DMS53 (cell line): ENCODE measurements at places on chromosomes 7 and 10.

GRCh38 chr10:125092564-125093031, 67.8 kb downstream of the CTBP2 start:
- peak; percentile 59 for DNase-seq

DNA sequence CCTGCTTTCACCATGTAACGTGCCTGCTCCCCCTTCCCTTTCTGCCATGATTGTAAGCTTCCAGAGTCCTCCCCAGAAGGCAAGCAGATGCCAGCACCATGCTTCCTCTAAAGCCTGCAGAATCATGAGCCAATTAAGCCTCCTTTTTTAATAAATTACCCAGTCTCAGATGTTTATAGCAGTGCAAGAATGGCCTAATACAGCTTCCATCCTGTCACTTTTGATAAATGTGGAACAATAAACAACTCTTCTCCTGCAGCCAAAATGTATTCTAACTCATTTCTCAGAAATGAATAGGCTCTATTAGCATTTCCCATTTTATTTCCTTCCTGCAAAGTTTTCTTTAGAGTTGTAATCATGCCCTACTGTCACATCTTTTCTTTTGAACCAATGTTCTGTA, 43.4 kb downstream of the C7orf25 start:
- no peak for DNase-seq

- DNase-seq, result peak; percentile 83
Observed at GRCh38 chr7:118153551-118154177, 30.3 kb upstream of the LSM8 start.

GRCh38 chr10:71757399-71757922, 15.9 kb downstream of the VSIR start:
- no peak for DNase-seq

GRCh38 chr7:128940494-128941322, 3.0 kb downstream of the IRF5 start:
- no peak for DNase-seq

DNA sequence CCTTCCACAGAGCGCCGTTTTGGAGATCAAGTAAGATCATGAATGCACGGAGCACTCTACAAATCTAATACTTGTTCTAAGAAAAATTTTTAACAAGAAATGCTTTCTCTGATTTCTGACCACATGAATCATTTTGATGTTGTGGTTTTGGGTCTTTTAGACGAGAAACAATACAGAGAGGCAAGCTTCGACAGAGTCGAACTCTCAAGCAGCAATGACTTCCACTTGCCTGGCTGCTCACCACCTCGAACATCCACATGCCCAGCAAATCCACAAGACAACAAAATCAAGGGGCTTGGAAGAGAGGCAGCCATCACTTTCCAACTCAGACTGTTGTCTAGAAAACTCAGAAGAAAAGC, 69.4 kb upstream of the GSDME start:
- DNase-seq, result no peak

GRCh38 chr7:29296421-29296820, 101.8 kb downstream of the CHN2 start:
- DNase-seq, result no peak

DNA sequence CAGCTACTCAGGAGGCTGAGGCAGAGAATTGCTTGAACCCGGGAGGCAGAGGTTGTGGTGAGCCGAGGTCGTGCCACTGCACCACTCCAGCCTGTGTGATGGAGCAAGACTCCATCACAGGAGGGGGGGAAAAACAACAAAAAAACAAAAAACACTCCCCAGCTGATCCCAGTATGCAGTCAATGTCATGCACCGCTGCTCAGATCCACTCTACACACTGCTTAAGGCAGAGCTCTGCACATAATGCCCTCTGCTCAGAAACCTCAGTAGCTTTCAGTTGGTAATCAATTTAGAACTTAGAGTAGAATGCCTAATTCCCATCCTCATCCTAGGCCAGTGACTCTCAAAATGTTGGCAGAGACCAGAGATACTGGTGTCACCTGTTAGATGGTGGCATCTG, 43.9 kb downstream of the PDSS1 start:
- DNase-seq, result peak; percentile 16

- DNase-seq, result no peak
Observed at GRCh38 chr10:89258881-89259280, 7.3 kb upstream of the LIPA start.

- no peak for DNase-seq
Observed at GRCh38 chr7:146412781-146413180, 296.2 kb downstream of the CNTNAP2 start.

DNA sequence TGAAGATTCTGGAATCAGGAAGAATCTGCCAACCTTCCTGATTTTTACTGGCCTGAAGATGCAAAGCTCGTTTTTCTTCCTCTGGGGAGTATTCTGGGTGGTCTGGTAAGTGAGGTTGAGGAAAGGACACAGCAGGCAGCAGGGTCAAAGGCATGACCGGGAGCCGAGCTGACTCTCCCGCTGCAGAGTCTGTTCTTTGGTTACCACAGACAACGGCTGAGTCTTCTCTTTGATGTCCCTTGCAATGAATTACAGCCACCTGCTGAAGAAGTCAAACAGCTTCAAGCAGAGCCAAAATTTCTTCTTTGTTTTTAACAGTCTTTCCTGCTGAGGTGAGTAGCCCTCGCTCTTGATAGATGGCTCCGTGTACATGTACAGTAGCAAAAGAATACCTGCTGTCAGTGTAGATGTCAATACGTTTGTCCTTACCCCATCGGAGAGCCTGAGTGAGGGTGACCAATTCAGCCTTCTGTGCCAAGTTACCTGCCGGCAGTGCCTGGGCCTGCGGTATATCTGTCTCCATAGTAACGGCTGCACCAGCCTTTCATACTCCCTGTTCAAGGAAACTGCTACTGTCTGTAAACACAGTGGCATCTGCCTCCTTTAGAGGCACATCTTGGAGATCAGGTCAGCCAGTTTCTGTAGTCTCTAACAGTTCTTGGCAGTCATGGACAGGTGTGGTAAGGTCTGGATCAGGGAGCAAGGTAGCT, 76.4 kb downstream of the PRR15 start:
- peak; percentile 77 for DNase-seq

GRCh38 chr7:141366091-141366621, 185.1 kb upstream of the AGK start:
- no peak for DNase-seq

DNA sequence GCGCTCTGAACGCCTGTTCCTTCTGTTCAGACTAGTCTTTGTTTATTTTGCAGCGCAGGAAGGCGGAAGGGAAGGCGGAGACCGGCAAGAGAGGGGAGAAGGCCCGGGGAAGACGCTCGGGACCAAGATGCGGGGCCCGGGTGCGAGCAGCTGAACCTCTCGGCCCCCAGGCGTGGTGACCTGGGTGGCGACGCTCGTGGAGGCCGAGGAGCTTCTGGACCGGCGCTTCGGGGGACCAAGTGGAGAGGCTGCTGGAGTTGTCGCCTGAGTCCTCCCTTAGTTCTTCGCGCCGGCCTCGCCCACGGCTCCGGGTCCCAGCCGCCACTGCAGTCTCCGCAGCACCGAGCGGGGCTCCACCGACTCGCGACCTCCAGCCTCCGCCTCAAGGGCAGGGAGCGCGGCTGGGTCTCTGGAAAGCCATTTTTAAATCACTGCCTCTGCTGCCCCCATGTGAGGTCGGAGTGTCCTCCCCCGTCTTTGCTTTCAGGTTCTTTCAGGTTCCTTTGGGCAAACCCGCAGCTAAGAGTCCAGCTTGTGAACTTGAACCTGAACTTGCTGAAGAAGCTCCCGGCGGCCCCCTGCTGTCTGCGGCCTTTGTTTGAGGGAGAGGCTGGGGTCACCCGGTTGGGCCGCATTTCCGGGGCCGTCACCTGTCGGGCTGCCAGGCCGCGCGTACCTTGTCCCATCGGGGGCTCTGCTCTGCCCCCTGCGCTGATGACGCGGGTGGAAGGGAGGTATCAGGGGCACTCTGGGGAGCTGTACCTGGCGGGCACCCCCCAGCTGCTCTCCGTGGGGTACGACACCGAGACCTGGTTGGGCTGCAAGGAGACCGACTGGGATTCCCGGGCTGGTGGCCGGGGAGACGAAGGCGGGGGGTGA, 136.0 kb downstream of the KIF20B start:
- peak; percentile 71 for DNase-seq
